ENCODE measurements at places on chromosomes 1 and 21.

DNA sequence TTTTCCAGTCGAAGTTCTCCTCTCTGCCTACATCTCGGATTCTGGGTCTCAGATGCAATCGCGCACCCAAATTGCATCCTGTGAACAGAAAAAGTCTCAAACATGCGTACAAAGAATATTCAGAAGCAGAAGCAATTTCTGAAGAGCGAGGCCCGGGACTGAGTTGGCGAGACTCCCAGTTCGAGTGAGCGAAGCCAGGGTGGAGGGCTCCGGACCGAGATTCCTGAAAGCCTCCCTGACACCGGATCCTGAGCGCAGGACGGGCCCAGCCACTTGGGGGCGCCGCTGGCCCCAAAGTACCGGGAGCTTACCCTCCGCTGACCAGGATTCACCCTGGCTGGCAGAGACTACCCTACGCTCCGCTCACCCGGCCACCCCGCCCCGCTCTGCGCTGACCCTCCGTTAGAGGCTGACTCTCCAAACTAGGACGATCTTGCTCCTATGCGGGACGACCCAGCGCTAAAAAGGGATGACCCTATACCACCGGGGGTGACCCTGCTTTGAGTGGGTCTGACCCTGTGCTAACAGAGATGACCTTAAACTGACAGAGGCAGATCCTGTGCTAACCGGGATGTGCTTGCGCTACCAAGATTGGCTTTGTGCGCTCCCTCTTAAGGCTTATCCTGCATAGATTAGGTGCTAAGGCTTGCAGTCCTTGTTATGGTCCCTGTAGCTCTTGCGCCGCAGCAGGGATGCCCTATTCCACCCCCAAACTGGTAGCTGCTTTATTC lies 12.1 kb downstream of the FOXD2 start:
- peaks cover 79% of the 10 kb centered on the region for H3K27me3 ChIP-seq
- no peak overlapping the region for H3K4me3 ChIP-seq
- peaks cover 6% of the 10 kb centered on the region for H3K4me1 ChIP-seq
- no peak overlapping the region for H3K27ac ChIP-seq
- no peak for DNase-seq

DNA sequence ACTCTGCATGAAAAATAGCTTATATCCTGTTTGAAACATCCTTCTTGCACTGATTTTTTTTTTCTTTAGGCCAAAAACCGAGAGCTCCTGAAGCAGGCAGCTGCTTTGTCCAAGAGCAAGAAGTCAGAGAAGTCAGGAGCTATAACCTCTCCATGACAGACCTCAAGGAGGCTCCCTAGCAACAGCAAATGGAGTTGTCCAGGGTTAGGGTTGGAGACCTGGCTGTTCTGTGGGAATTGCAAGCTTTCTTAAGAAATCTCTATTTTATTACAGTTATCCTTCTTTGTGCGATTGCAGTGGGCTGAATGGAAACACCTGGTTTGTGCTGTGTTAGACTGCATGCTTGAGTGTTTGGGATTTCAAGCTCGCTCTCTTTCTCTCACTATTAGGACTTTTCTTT lies 12.6 kb upstream of the STX12 start:
- H3K27ac ChIP-seq: no peak overlapping the region
- H3K27me3 ChIP-seq: no peaks in the 10 kb centered on the region
- H3K4me1 ChIP-seq: no peaks in the 10 kb centered on the region
- no peak for DNase-seq
- no peak overlapping the region for H3K4me3 ChIP-seq
- H3K36me3 ChIP-seq: peaks cover 21% of the 10 kb centered on the region

GRCh38 chr1:204041232-204041767 lies 31.6 kb upstream of the SOX13 start:
- H3K36me3 ChIP-seq: no peaks in the 10 kb centered on the region
- no peaks in the 10 kb centered on the region for H3K4me1 ChIP-seq
- H3K4me3 ChIP-seq: no peak overlapping the region
- no peak overlapping the region for H3K27ac ChIP-seq

DNA sequence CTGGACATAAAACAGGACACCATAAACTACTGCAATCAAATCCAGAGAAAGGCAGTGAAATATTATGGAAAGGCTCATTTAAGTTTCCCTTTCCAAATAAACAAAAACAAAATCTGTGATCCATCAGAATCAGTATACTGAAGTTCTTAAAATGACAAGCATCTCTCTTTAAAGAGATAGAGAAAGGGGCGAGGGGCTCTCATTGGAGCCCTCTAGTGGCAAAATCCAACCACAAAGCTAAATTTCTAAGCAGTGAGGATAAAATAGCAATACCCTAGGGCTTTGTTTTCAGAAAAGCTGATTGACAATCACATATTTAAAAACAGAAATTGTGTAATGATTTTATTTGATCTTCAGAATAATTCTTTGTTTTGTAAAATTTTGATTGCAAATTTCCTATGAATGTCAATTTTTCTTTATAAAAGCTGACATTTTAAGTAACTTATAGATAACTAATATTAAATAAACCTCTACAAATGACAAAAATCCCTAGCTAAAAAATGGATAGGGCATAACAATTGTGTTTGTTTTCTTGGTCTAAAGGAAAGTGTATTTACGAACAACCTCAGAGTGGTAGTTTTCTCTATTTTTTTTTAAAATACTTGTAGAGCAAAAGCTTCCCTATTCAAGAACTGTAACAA lies 138.2 kb downstream of the COL24A1 start:
- no peaks in the 10 kb centered on the region for H3K4me1 ChIP-seq
- H3K27me3 ChIP-seq: no peaks in the 10 kb centered on the region

Data from activated T-helper 2 cell treated with anti-CD3 and anti-CD28 coated beads, Interferon-gamma antibody, Interleukin-2, Interleukin-4, amounts not matched to agents 10 μg/mL and 5 μg/mL and 100 μg/mL, durations not matched to agents 14 hours and 24 hours and 36 hours (primary cell).